Activated T-cell treated with anti-CD3 and anti-CD28 coated beads for 4 hours (primary cell): ENCODE measurements at places on chromosomes 11 and 22.

- no peak for DNase-seq
These were observed 29.2 kb downstream of the C11orf24 start for GRCh38 chr11:68242616-68243015.

DNA sequence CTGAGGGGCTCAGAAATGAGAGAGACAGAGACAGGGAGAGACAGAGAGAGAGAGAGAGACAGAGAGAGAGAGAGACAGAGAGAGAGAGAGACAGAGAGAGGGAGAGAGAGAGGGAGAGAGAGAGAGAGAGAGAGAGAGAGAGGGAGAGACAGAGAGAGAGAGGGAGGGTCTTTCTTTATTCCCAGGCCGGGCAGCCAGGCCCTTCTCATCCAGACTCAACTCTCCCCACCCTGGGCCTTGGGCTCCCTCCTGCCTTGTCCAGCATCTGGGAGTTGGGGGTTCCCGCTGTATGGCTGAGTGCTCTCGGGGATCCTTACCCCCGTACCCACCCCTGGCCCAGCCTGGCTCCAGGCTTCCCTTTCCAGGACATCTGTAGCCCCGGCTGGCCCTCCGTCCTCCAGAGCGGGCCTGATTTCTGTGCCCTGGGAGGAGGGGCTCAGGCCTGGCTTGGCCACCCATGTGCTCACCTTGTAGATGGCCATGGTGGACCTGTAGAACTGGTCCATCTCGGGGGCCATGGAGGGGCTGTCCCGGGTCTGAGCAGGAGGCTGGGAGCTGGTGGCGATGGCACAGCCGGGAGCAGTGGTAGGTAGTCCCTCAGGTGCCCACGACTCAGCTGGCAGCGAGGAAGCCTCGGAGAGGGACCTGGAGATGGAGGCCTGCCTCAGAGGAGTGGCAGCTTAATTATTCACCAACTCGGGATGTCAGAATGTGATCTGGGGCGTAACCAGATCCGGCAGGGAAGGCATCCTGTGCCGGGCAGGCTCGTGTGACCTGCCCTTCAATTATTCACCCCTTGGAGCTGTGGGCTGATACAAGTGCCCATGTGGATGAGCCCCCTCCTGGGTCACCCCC, at the start of gene BAIAP2L2:
TSS of gene BAIAP2L2 (minus strand) at position 677 of the 855 bp plus-strand sequence. CDS start at position 518, 159 bp downstream.
- DNase-seq, result no peak

- no peak for DNase-seq
These were observed 2.3 kb downstream of the ACY3 start for GRCh38 chr11:67648140-67648795.

GRCh38 chr22:43566561-43567332, 154.9 kb downstream of the MPPED1 start:
- DNase-seq, result no peak

DNA sequence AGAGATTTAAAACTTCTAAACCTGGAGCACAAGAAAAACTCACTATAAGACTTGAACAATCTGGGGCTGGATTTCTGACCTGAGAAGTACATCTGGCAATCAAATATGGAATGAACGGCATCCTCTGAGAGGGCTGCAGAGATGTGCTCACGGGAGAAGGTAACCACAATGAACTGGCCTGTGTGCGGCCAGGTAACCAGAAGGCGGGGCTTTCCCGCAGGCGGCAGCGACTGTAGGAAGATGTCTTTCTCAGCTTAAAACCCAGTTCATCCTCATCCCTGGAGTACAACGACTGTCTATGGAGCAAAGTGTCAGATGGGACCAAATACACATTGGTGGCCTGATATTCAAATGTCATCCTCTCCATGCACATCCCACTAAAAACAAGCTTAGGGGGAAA, 24.5 kb downstream of the MICAL3 start:
- DNase-seq, result no peak

DNA sequence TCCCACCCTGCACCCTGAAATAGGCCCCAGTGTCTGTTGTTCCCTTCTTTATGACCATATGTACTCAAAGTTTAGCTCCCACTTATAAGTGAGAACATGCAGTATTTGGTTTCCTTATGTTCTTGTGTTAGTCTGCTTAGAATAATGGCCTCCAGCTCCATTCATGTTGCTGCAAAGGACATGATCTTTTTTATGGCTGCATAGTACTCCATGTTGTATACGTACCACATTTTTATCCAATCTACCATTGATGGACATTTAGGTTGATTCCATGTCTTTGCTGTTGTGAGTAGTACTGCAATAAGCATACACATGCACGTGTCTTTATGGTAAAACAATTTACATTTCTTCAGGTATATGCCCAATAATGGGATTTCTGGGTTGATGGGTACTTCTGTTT, 59.4 kb upstream of the ANGPTL5 start:
- no peak for DNase-seq

DNA sequence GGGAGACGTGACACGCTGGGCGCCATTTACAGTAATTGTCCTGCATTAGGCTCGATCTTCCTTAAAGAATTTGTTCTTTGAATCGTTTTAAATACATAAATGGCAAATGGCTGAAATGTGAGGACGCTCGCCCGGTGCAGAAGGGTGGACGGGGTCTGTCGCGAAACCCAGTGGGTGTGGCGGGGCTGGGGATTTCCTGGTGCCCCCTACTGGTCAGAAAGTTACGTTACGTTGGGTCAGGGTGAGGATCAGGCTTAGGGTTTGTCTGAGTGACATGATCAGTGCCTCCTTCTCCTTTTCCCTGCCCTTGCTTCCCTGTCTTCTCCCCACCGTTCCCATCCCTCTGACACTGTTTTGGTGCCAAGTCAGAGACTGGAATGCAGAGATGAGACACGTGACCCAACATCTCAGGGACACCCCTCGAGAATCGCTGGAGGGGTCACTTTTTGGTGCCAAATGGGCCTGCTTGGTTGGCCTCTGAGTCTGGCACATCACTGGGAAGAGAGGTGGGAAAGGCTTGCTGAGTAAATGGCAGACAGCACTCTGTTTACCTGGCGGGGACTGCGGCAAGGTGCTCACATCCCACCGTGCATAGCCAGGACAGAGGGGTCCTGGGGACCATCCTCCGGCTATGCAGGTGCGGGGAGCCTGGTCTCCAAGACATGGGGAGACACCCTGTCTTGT, 1107.6 kb downstream of the BRD1 start:
- no peak for DNase-seq

DNA sequence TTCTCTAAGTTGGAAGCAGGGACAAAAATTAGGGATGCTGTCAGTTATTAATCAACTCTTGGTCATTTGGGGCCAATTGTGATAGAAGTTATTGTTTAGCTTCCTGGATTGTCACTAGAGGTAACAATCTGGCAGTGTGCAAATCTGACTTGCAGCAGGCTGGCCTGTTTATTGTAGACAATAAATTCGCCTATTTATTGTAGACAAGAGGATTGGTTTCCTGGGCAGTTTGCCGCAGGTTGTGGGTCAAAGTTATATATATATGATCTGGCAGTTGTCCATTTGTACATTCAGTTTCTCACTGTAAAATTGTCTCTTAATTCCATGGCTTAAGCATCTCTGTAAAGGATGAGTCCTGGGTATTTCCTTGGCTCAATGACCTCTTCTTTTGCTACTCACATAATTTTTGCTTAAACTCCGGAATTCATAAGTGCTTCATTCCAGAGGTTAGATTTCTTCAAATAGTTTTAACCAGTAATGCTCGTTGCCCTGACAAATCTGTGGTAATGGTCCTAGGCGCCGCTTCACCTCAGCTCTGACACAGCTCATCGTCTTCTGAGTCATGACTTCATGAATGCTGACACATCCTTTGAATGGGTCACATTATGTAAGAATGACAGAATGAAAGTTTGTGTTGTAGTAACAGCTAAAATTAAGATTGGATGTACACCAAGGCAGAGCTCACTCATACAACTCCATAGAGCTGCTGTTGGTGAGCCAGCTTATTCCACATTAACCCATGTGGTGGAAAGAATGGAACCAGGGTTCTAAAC, 7.8 kb upstream of the MMP3 start:
- no peak for DNase-seq

DNA sequence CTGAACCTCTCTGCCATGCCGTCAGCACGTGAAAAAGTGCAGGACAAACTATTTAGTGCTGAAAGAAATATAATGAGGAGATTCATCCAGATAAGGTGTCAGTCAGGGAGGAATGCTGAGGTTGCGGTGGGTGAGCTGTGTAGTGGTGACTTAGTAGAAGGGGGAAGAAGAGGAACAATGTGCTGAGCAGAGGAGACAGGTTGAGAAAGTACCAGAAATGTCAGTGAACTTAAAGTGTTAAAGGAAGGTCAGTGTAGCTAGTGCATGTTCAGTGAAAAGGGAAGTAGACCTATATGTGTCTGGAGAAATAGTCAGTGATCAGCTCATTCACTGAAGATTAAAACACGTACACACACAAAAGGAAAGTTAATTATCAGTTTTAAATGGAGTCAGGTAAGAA, 237.6 kb upstream of the CCDC179 start:
- DNase-seq, result no peak

GRCh38 chr11:119754656-119755355, 25.8 kb upstream of the NECTIN1 start:
- no peak for DNase-seq

GRCh38 chr11:131311776-131312514, 58.5 kb upstream of the NTM start:
- DNase-seq, result no peak

GRCh38 chr11:120568572-120569307, 57.2 kb downstream of the GRIK4 start:
- DNase-seq, result no peak

DNA sequence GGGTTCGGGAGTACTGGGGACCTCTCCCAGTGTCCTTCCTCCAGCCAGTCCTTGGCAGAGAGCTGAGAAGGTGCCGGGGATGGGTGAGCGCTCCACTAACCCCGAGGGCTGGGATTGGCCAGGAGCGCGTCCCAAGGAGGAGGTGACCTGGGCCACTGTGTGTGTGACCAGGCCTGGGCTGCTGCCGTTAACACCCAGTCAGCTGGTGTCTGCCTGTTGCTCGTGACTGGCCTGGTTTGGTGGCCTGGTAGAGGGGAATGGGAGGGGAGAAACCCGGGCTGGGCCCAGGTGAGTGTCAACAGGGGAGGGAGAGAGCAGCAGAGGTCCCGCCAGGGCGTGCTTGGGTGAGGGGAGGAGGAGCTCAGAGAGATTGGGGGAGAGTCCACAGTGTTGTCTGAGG, 29.9 kb upstream of the GRAMD4 start:
- DNase-seq, result no peak

DNA sequence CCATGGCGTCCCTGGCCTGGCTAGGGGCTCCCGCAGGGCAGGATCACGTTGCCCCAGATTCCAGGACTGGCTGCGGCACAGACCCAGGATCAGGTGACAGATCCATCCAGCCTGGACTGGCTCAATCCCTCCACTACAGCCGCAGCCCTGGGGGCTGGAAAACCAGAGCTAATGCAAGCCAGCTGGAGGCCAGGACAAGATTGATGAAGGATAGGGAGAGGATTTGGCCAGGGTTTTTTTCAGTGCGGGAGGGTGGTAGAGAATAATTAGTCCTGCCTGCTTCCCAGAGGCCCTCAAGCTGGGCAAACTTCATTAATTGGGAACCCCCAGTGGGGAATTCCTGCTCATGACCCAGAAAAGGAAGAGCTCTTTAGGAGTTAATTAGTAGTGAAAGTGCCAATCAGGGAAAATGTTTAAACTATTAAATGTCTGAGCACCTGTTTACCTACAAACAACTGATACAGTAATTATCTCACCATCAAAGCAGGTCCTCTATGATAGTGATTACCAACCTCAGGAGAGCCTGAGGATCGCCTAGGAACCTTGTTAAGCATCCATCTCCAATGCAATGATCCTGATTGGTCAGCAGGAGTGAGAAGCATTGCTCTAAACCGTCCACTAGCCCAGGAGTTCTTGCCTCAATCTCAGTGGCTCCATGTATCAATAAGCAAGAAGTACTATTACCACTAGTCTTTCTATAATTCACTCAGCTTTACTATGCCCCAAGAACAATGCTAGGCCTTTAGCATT, 33.0 kb upstream of the MYOD1 start:
- DNase-seq, result no peak

GRCh38 chr11:117670924-117671323, 126.1 kb downstream of the DSCAML1 start:
- no peak for DNase-seq

DNA sequence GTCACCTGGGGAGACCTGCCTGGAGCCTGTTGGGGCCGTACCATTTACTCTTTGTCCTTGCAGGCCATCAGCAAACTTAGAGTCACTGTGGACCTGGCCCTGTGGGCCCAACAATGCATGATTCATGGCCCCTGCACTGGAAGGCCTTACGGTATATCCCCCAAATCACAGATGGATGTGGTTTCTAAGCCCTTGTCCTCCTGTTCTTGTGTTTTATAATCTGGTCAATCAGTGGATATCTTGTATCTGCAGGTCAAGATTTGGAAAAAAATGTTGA, 6.2 kb downstream of the TSKU start:
- no peak for DNase-seq

DNA sequence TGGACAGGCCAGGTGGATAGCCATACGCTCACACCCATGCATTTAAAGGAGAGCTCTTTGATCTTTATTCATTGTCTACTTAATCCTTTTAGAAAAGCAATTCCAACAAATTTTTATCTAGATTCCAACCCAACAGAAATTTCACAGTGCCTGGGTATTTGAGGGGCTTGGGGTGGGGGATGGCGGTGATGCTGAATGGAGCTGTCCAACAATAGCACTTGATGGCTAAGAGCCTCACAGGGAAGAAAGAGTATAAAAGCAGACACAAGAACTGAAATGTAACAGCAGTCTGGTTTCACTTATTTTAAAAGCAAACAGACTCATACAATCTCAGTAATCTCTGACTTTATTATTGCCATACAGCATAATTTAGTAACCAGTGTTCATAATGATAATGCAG, 101.8 kb upstream of the SORL1-AS1 start:
- no peak for DNase-seq

DNA sequence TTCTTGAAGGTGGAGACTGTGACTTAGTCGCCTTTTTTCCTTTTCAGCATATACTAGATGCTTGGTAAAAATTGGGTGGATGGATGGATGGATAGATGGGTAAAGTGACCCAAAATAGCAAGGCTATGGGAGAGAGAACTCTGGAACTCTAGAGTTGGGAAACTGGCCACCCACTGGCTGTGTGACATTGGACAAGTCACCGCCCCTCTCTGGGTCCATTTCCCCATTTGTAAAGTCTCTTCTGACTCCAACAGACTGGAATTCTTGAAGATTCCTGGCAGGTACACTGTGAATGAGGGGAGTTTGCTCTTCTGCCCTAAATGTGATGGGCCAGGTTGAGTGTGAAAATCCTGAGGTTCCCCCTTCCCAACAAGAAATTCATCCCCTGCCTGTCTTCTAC, 8.0 kb downstream of the TKFC start:
- DNase-seq, result no peak

- no peak for DNase-seq
These were observed 252 bp downstream of the APOL2 start for GRCh38 chr22:36239150-36239400.

- no peak for DNase-seq
These were observed 236.7 kb downstream of the TTC28 start for GRCh38 chr22:28442711-28443525.

GRCh38 chr11:95791709-95792033, 1.4 kb downstream of the CEP57 start:
- DNase-seq, result no peak
